Fibroblast of the aortic adventitia (primary cell): ENCODE measurements at places on chromosomes 7 and 10.
A peak's percentile ranks its signal among the peaks of the same experiment; 100 is the strongest.

- DNase-seq, result peak; percentile 23
Observed at GRCh38 chr10:17454161-17455014, at the start of gene ST8SIA6. Gene ST8SIA6, minus strand, starts transcription at chr10:17454595. Its CDS starts 340 bp downstream, at chr10:17454255.

- no peak for DNase-seq
Observed at GRCh38 chr10:4622384-4622783, 203.6 kb upstream of the AKR1E2 start.

- DNase-seq, result no peak
Observed at GRCh38 chr7:44148961-44149536, 7.9 kb upstream of the MYL7 start.

GRCh38 chr7:123075838-123076467, 80.5 kb upstream of the TAS2R16 start:
- no peak for DNase-seq

DNA sequence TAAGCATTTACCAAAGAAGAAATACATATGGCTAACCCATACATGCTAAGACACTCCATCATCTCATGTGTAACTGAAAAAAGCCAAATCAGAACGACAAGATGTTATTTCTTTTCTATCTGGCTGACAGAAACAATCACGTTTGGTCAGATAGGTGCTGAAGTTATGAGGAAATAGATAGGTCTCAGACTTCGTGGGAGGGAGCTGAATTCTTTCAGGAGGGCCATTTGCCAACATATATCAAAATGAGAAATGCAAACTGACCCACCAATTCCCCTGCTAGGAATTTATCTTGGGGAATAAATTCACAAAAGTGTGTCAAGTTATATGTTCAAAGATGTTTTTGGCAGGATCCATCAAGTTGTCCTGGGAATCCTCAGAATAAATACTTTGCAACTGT, 32.6 kb downstream of the SH3PXD2A start:
- peak; percentile 42 for DNase-seq

GRCh38 chr7:114150689-114151088, 231.9 kb upstream of the PPP1R3A start:
- DNase-seq, result no peak

DNA sequence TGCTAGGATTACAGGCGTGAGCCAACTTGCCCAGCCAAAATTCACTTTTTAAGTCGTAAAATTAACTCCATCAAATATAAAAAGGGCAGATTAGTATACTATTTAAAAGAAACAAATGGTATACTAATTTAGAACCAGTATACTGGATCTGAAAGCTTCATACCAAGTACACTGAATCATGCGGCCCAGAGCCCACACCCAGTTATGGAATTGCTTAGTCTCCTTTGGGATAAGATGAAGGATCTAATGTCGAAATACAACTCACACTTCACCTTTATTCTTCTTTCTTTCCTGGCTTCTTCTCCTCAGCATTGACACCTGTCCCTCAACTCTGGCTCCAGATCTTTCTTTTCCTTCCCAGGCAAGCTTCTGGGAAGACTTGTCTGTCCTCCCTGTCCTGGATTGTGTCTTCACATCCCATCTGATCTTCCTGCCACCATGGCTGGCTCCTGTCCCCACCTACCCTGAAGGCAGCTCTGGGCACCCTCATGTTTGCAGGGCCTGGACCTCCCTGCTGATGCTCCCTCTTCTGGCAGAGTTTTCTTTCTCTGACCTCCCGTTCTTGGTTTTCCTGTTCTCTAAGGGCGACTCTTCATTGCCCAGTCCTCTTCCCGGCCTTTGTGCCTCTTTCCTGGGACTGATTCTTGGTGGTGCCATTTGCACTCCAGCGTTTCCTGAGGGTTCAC, 57.8 kb upstream of the CTBP2 start:
- peak; percentile 68 for DNase-seq

DNA sequence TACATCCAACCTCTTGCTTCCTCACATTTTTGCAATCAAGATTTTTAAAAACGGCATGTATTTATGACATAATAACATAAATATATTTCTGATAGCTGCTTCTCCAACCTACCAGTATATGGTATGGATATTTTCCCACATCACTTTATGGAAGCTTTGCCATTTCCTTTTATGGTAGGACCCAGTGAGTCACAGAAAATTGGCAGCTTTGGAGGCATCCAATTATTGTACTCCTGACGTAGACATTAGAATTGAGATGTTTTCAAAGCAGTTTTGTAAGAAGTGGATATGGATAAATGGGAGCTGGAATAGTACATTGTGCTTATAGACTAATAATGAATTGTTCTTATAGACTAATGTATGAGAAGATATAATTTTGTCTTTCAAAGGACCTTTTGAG, 23.8 kb upstream of the BICC1 start:
- peak; percentile 81 for DNase-seq

- DNase-seq, result no peak
Observed at GRCh38 chr7:137987968-137988367, 13.9 kb downstream of the CREB3L2 start.

- no peak for DNase-seq
Observed at GRCh38 chr10:65355141-65355680, 1570.6 kb upstream of the LRRTM3 start.

DNA sequence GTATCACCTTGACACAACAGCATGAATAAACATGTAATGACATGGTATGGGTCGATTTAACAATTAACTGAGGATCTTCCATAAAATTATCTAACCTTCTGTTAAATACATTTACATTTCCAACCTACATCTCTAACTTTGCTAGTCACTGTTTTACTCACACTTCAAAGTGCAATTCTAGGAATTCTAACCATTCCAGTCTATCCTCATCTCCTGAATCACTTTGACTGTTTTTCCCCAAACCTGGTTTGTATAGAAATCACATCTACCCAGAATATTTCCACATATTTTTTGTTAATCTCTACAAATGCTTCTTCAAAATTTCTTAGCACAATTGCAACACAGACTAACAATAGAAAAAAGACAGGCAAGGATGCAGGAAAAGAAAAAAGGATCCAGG, 6.2 kb downstream of the ABI1 start:
- peak; percentile 16 for DNase-seq

GRCh38 chr7:82443036-82443546, 486 bp downstream of the CACNA2D1 start:
- peak; percentile 33 for DNase-seq

GRCh38 chr7:11221984-11222383, 248.3 kb downstream of the PHF14 start:
- DNase-seq, result no peak

DNA sequence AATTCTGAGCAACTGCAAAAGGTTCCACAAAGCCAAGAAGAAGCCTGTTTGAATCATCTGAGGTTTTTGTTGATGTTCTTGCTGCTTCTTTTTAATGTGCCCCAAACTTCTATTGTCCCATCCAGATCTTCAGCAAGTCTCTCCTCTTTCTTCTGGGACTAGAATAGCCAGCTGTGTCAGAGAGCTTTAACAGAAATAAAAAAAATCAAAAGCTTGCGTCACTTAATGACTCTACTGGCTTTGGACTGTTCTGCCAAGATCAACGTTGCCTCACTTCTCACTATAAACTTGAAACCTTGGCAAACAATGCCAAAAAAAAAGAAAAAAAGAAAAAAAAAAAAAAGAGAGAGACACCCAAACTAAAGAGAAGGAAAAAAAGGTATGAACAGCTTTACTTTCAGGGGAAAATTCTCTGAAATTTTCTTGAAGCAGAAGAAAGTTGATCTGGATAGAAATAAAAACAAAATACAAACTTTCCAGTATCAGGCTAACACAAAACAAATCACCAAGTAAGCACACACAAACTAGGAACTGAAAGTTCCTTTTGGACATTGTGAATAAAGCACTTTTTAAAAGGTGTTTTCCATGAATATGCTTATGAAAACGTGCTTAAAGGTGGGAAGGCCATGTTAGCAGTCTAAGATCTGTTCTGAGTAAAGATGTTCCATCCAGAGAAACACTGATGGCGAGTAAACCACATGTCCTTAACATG, 14.8 kb downstream of the USP54 start:
- DNase-seq, result peak; percentile 96

- DNase-seq, result no peak
Observed at GRCh38 chr7:91156316-91157185, 107.7 kb upstream of the FZD1 start.

GRCh38 chr7:7257899-7258692, 75.8 kb downstream of the C1GALT1 start:
- DNase-seq, result no peak

- peak; percentile 82 for DNase-seq
Observed at GRCh38 chr7:18590744-18591340, 95.3 kb downstream of the HDAC9 start.

- no peak for DNase-seq
Observed at GRCh38 chr7:27936768-27937102, 196.8 kb downstream of the TAX1BP1 start.

DNA sequence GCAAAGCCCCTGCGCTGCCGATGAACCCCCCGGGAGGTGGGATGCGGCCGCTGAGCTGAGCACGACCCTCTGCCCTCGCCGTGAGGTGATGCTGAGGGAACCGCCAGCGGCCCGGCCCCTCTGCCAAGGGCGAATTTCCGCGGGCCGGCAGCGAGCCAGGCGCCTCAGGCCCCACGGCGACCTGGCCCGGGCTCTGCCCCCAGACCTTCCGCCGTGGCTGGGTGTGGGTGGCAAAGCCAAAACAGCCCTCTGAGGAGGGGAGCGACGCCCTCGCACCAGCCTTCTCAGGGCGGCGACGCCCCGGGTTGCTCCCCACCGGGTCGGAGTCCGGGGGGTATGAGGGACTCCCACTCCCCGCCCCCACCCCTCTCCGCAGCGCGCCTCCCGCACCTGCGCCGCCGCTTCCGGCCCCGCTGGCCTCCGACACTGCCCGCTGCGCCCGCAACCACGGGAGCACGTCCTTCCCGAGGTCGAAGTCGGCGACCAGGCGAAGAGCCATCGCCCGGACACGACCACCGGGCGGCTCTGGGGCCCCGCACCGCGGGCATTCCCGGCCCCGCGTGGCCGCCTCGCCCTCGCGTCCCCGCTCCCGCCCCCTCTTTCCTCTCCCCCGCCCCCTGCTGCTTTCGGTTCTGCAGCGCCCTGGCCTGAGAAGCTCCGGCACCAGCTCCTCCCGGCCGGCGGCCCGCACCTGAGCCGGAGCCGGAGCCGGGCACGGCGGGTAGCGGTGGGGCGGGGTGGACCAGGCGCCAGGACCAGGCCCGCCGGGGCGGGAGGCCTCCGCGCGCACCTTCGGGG, at the start of gene GSAP:
TSS of gene GSAP (minus strand) at position 527 of the 798 bp plus-strand sequence. CDS start at position 499, 28 bp downstream.
- DNase-seq, result no peak

DNA sequence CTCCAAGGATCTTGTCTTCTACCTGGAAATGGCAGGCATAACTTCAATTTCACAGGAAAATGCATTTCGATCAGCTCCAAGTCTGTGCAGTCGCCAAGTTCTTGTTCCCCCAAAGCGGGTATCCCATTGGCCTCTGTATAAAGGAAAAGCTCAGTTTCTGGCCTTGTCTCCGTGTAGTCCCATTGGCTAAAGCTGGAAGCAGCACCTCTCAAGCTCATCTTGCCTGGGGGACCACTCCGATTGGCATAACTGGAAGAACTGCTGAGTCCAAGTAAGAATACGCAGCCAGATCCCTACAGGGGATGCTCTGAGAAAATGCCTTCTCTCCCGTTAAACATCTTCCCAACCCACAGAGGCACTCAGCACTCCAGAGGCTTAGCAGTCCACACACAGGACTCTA, 205.2 kb downstream of the GFRA1 start:
- no peak for DNase-seq

DNA sequence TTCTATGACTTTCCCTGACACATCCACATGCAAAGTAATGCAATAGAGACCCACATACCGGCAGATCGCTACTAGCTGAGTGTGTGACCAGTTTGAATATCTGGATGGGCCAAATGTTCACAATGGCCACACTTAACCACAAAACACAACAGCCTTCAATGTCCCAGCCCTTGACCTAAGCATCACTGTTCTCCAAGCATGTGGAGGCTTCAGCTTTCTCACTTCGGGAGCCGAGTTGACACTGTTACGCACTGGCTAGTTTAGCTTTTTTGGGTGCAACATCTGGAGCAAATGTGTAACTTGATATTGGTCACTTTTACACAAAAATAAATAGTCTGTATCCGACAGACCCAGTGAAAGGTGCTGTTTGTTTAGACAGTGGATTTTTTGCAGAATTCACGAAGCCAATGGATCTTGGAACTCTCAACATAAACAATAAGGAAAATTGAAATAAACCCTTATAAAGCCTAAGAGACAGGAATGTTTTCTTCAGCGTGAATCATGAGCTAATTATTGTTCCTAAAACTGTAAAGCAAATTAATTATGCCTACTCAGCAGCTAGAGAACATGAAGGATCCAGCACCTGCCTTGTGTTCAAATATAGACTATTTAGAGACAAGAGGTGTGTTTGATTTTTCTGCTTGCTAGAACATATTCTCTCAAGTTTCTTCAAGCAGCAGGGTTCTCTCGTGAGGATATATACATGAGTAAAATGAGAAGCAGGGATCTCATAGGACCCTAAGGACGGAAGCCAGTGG, 117.6 kb upstream of the JCAD start:
- no peak for DNase-seq

- no peak for DNase-seq
Observed at GRCh38 chr7:92598310-92598981, 8.3 kb upstream of the FAM133B start.
